ENCODE measurements at places on chromosomes 3 and 15.

- DNase-seq, result no peak
Measured at GRCh38 chr3:83039422-83039821, 1278.0 kb upstream of the GBE1 start.

DNA sequence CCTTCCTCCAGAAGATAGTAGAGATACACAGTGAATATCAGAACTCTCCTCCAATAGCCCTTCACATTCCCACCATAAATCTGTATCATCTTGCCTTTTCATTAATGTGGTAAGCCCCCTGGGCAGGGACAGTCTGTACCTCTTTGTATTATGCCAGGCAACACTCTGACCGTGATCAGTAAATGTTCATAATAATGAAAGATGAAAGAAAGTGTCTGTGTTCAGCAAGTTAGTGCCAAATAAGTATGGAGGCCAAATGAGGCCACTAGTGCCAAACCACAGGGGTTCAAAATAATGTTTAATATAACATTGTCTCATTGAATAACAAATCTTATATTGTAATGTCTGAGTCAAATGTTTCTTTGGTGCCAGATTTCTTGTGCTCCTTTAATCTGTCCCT, 104.3 kb downstream of the CMSS1 start:
- DNase-seq, result no peak

DNA sequence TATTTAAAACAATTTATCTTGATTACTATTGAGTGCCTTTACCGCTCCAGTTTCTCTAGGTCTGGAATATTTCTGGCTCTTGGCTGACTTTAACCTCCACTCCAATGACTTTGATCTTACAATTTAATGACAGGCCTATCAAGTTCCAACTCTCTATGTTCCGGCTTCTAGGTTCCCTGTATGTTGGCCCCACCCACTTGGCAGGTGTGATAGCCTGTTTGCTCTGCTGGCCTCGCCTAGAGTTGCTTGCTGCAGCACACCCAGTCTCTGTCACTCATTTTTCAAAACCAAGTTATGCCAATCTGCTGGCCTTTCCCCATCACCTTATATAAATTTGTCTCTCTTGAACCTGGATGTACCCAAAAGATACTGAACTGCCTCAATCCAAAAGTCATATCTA, 428.0 kb downstream of the ROBO1 start:
- no peak for DNase-seq

- DNase-seq, result peak; percentile 65
Measured at GRCh38 chr3:32420126-32421038, 28.7 kb downstream of the CMTM7 start.

DNA sequence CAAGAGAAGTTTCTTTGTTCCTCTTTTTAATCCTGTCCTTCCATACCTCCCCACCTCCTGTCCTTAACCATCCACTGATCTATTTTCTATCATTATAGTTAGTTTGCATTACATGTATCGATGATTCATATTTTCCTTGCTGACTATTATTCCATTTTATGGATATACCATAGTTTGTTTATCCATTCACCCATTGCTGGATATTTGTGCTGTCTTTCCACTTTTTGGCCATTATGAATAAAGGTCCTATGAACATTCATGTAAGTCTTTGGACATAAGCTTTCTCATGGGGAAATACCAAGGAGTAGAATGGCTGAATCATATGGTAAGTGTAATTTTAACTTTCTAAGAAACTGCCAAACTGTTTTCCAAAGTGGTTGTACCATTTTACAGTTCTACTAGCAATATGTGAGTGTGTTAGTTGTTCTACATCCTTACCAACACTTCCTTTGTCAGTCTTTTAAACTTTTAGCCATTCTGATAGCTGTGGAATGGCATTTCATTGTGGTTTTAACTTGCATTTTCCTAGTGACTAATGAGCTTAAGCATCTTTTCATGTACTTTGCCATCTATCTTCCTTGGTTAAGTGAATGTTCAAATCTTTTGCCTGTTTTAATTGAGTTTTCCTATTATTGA, 11.7 kb downstream of the ATP6V1A start:
- no peak for DNase-seq

DNA sequence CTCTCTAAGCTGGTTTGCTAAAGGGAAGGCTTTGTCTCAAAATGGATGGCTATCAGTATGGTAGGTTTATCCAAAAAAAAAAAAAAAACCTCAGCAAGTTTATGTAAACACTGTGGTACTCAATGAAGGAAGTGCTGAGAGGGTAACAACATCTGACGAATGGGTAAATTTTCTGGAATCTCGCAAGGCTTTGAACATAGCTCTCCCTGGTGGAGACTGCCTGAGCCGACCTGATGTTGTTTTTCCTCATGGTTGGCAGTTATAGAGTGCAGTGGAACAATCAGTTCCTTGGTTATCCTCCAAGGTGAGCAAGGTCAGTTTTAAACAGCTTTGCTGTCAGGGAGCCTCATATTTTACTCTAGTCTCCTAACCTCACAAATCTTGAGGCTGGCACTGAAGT, 94.6 kb downstream of the ZPLD1 start:
- DNase-seq, result no peak

DNA sequence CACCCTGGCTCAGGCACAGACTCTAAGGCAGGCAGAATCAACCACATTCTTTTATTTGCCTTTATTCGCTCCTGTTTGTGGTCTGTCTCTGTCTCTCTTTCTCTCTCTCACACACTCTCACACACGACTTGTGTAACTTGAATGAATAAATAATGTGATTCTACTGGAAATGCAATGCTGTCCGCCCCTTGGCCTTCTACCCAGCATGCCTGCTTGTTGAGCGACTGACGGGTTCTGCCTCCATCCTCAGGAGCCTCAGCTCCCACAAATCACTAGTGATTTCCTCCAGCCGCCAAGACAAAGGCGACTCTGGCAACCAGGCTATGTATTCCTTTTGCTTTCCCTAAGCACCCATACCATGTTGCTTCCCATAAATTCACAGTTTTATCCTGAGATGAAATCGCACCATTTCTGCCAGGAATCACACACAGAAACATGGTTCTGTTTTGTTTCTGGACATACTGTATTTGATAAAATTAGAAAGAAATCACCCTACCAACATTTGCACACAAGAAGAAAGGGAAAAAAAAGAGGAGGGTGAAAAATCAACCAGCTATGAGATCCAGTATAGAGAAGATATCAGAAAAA, 460.8 kb downstream of the MAGI1 start:
- no peak for DNase-seq

DNA sequence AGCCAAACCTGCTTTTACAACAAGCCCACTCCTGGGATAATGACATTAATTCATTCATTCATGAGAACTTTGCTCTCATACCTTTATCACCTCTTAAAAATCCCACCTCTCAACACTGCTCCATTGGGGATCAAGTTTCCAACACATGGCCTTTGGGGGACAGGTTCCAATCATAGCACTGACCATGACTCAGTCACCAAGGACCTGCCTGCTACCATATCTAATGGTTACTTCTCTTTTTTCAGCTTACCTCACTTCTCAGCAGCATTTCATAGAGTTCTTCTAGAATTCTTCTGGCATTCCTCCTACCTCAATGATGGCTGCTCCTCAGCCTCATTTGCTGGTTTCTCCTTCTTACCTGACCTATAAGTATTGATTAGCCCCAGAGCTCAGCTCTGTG, 36.9 kb upstream of the RYK start:
- DNase-seq, result no peak

- DNase-seq, result no peak
Measured at GRCh38 chr15:50880206-50880605, 28.3 kb upstream of the AP4E1 start.

DNA sequence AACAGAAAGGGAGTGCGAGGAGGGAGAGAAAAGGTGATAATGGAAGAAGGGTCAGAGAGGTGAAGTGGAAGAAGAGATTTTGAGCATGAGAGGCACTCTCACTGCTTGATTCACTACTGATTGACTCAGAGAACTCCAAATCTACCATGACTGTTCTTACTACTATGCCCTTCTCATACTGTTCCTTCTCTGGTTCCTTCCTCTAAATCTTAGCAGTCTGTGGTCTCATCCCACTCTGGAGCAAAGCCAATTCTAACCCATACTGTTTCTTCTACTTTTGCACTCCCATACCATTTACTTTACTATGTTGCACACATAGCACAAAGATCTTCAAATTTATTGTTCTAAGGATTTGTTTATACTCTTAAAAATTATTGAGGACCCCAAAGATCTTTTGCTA, 100.8 kb downstream of the DTWD1 start:
- DNase-seq, result no peak

Measured in HuH-7.5 (cell line).